ENCODE measurements at places on chromosomes 3 and 15.

DNA sequence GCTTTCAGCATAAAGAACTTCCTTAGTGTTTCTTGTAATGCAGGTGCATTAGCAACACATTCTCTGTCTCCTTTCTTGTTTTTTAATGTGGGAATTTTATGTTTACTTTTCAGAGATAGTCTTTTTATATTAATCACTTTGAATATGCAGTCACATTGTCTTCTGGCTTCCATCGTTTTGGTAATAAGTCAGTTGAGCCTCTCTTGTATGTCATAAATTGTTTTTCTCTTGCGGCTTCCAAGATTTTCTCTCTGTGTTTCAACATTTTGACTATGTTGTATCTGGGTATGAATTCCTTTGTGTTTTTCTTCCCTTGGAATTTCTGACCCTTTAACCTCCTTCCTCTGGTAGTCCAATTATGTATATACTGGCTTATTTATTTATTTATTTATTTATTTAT lies 25.3 kb downstream of the GABRG3 start:
- DNase-seq, result no peak

DNA sequence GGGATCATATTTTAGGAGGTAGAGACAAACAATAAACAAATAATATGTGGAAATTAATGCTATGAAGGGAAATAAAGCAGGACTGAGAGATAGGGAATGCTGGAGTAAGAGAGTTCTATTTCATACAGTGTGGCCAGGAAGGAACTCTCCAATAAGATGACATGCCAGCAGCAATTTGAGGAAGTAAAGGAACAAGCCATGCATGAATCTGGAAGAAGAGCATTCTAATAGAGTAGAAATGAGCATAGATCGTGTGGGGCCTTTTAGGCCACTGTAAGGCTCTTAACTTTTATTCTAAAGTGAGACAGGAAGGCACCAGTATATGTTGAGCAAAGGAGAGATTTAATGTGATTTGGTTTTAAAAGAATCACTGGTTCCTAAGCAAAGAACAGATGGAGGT lies 126.3 kb downstream of the DMXL2 start:
- no peak for DNase-seq

- DNase-seq, result no peak
These were observed 64.1 kb upstream of the MYO5C start for GRCh38 chr15:52359722-52360121.

- peak; percentile 42 for DNase-seq
These were observed 33.5 kb downstream of the KLF13 start for GRCh38 chr15:31360158-31360561.

DNA sequence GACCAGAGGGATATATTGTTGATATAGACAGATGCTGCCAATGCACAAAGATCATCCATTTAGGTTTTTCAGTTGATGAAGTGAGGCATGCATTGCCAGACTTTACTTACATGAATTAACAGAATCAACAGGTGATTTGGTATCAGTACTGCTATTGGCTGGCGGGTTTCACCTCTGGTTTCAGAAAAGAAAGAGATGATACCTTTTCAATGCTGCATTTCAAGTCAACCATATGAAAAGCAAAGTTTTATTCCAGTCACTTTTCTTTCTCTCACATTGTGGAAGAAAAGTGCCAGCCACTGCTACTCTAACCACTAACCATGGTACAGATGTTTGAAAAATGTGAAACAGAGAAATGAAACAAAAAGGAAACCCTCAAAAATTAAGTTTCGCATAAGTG lies 289.1 kb downstream of the TIGIT start:
- peak; percentile 41 for DNase-seq

GRCh38 chr3:111418391-111418790 lies 123.6 kb upstream of the CD96 start:
- no peak for DNase-seq

DNA sequence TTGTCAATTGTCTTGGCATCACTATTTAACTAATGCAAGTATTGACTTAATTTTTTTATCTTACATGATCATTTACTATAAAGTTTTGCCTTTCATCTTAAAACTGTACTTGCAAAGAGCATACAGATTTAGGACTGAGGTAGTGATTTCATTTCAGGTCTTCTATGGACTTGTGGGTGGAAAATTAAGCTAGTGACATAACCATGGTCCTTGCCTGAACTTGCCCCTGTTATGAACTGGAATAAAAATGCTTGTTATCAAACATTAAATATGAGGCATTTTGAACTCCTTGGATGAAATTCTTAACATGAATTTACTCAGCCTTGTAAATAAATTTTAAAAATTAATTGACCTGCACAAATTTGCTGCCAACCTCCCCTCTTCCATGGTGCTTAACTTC lies 712.0 kb downstream of the NAALADL2 start:
- DNase-seq, result no peak

GRCh38 chr3:17639257-17639656 lies 103.2 kb downstream of the TBC1D5 start:
- DNase-seq, result no peak

GRCh38 chr3:120100711-120101110 lies 6.5 kb upstream of the GSK3B start:
- no peak for DNase-seq

GRCh38 chr3:99706410-99706809 lies 68.0 kb downstream of the COL8A1 start:
- no peak for DNase-seq

GRCh38 chr3:176807938-176808337 lies 389.3 kb downstream of the TBL1XR1 start:
- DNase-seq, result no peak

- DNase-seq, result no peak
These were observed 126.6 kb downstream of the SRGAP3 start for GRCh38 chr3:9122732-9123364.

- DNase-seq, result no peak
These were observed 291.2 kb upstream of the KCNMB2 start for GRCh38 chr3:178244733-178245709.

GRCh38 chr3:58321791-58322190 lies 10.9 kb upstream of the PXK start:
- DNase-seq, result no peak

- DNase-seq, result no peak
These were observed 46.7 kb downstream of the SLC9C1 start for GRCh38 chr3:112247350-112247749.

GRCh38 chr15:33008284-33008995 lies 186.1 kb downstream of the FMN1 start:
- no peak for DNase-seq

DNA sequence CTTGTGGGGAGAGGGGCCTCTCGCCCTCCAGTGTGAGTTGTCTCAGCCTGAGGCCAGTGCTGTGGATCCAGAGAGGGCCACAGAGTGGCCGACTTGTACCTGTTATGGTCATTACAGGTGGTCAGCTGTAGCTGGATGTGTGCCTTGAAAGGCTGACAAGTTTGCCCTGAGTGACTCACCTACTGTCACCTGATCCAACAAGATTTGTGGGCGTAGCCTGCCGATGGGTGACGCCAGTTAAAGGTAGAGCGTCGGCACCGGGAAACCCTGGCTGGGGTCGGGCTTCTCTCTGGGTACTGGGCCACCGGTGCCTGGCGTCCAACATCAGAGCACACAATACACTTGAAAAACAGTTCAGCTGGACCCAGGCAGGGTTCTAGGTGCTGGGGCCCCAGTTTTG lies 2.8 kb upstream of the ISG20 start:
- peak; percentile 77 for DNase-seq

- no peak for DNase-seq
These were observed 197.2 kb downstream of the KCNAB1 start for GRCh38 chr3:156317462-156318074.

- DNase-seq, result no peak
These were observed 48.9 kb downstream of the GLDN start for GRCh38 chr15:51390241-51390965.

DNA sequence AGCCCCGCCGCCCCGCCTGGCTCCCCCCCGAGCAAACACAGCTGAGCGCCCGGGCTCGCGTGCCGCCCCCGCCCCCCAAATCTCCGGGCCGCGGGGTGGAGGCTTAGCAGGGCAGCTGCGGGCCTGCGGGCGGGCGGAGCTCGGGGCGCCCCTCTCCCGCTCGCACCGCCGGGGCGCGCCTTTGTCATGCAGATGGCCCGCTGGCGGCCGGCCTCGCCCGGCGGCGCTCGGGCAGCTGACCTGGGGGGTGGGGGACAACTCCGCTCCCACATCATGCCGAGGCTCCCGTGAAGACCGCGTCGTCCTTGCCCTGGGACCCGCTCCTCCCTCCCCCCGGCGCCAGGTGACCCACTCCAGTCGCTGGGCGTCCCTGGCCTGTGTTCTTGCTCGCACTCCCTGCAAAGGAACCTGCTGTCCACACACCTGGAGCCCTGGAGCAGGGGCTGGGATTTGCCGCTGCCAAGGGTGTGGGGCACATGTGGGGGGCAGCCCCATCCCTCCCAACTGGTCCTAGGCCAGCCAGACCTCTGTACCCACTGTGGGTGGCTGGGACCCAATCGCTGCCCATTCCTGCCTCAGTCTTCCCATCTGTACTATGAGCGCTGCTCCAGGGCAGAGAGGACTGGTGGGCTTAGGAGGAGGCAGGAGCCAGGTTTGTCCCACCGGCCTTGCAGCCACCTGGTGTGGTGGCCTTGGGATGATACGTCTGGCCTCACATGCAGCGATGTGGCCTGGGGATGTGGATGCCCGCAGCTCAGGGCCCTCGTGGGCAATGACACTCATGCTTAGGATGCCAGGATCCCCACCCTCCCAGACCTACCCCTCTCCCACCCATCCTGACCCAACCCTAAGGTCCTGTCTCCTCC lies 33.5 kb downstream of the DNAJB8 start:
- DNase-seq, result no peak

GRCh38 chr3:15647611-15648167 lies 46.1 kb downstream of the BTD start:
- peak; percentile 86 for DNase-seq

DNA sequence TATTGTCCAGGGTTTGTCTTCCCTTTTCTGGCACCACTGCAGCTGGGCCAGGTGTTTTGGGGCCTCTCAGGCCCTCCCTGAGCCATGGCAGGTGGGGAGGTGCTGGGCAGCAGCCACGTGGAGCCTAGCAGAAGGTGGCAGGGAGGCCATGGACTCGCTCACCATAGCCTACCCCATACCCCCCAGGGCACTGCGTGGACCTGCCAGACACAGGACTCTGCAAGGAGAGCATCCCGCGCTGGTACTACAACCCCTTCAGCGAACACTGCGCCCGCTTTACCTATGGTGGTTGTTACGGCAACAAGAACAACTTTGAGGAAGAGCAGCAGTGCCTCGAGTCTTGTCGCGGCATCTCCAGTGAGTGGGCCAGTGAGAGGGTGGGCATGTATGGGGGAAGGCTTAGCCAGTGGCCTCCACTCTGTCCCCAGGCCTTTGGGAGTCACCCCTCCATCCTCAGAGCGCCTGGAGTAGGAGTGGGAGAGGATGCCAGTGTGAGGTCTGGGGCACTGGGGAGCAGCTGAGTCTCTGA lies 11.9 kb downstream of the SPINT1 start:
- no peak for DNase-seq

GRCh38 chr15:64282701-64283100 lies 73.3 kb downstream of the CSNK1G1 start:
- DNase-seq, result no peak

GRCh38 chr15:31852933-31853799 lies 177.1 kb upstream of the CHRNA7 start:
- no peak for DNase-seq

- DNase-seq, result no peak
These were observed 23.8 kb upstream of the FBLN2 start for GRCh38 chr3:13524979-13525669.

- DNase-seq, result no peak
These were observed 1003.9 kb upstream of the NR2F2 start for GRCh38 chr15:95326431-95327182.

- peak; percentile 60 for DNase-seq
These were observed 18.5 kb downstream of the DENND4A start for GRCh38 chr15:65773386-65774111.

GRCh38 chr15:44300572-44300971 lies 12.1 kb downstream of the GOLM2 start:
- DNase-seq, result no peak

GRCh38 chr3:183513046-183513706 lies 42.3 kb downstream of the KLHL6 start:
- DNase-seq, result peak; percentile 80

DNA sequence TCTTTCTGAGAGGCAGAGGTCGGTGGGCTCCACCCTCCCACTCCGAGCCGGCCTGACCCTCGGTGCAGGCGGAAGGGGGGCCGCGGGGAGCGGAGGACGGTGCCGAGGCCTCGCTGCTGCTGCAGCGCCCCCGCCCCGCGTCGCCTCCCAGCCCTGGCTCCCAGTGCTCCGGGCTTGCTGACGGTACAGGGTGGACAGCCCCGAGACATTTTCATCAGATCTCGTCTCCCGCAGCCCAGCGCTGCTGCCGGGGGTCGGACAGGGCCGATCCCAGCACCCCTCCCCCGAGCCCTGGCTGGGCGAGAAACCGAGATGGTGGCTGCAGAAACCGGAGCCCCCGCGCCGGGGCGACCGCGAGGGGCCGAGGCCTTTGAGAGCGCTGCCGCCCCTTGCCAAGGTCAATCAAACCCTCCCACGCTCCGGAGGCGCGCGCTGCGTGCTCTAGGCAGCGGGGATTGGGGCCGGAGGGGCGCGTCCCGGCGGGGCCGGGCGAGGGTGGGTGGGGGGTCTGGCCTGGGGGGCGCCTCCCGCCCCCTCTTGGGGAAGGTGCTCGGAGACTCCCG lies 42.5 kb downstream of the EPHB3 start:
- no peak for DNase-seq
